Cardiac ventricle fibroblast (primary cell): ENCODE measurements at places on chromosomes 1 and 21. TPM values are rescaled to one million over a fixed set of nuclear protein-coding genes. Genes with fewer than 3 reads are reported as not detected.

Gene HTR6
- not detected in 2 replicates for total RNA-seq

Gene HSD3B2
- not detected in 2 replicates for total RNA-seq

Gene TLCD4
- total RNA-seq, result 0.75 and 0.78 TPM in 2 replicates

Gene APCS
- not detected in 2 replicates for total RNA-seq

Gene CD34
- 6.1 and 7.4 TPM in 2 replicates for total RNA-seq
